Astrocyte of the spinal cord (primary cell): ENCODE measurements at places on chromosomes 7 and 10.
A peak's percentile ranks its signal among the peaks of the same experiment; 100 is the strongest.

DNA sequence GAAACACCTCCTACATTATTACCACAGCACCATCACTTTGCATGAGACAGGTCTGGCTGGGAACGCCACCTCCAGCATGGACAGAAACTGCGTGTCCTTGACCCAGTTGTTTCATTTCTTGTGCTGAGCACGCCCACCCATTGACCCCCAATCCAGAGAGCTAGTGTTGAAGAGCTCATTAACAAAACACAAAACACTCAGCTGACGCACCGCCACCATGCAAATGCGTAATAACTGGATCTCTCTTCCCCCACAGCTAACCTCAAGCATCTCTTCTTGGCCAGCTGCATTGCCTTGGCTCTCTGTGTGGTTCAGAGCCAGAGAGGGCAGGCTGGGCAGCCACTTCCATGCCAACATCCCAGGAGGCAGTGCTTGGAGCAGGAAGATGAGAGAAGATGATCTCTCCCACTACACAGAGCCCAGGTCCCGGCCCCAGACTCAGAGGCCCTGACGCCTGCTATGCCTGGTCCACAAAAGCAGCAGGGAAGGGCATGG is 173.5 kb downstream of the PLXNA4 start:
- DNase-seq = peak; percentile 92

GRCh38 chr10:95850791-95851190 is 57.0 kb upstream of the CC2D2B start:
- no peak for DNase-seq

DNA sequence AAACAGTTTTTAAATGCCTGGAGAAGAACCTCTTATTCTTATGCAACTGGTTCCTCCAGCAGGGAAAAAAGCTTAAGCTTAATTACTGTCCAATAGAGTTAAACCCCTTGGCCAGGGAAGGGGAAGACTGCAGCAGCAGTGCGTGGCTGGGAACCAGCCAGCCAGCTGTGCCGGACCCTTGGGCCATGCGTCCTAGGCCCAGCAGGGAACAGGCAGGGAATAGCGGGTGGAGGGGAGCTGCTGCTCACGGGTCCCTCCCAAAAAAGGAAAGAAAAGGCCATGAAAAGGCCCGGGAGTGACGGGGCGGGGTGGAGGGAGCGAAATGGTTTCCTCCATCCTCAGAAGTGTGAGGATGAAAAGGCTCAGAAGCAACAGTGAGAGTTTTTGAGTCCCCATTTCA is 35.2 kb upstream of the HECW1 start:
- DNase-seq = no peak

GRCh38 chr7:35792873-35793489 is 7.9 kb upstream of the SEPTIN7 start:
- peak; percentile 40 for DNase-seq

DNA sequence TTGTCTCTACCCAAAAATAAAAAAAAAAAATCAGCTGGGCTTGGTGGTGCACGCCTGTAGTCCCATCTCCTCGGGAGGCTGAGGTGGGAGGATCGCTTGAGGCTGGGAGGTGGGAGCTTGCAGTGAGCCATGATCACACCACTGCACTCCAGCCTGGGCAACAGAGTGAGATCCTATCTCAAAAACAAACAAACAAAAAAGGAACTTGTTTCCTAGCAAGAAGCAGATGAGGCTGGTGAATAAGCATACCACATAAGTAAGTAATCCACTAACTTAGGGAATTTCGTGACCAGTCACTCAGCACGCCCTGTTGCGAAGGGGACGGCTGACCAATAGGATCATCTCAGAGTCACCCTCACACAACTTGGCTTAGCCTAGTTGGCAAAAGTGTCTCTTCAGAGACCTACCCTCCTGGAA is 64.6 kb downstream of the CUX1 start:
- DNase-seq = peak; percentile 91

DNA sequence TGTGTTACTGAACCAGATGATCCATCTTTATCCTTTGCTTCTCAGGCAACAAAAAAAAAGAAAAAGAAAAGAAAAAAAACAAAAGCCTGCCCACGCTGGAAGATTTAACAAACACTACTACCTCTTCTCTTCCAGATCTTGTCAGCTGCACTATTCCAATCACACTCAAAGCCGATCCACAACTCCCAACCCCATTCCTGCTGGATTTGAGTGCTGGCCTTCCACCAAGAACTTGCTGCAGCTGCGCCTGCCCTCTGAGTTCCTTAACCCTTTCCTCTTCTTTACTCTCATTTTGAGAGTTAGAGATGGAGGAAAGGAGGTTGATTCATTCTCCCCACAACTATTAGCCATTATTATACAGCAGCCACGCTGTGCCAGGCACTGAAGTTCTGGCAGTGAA is 16.0 kb upstream of the ITGA8 start:
- no peak for DNase-seq

DNA sequence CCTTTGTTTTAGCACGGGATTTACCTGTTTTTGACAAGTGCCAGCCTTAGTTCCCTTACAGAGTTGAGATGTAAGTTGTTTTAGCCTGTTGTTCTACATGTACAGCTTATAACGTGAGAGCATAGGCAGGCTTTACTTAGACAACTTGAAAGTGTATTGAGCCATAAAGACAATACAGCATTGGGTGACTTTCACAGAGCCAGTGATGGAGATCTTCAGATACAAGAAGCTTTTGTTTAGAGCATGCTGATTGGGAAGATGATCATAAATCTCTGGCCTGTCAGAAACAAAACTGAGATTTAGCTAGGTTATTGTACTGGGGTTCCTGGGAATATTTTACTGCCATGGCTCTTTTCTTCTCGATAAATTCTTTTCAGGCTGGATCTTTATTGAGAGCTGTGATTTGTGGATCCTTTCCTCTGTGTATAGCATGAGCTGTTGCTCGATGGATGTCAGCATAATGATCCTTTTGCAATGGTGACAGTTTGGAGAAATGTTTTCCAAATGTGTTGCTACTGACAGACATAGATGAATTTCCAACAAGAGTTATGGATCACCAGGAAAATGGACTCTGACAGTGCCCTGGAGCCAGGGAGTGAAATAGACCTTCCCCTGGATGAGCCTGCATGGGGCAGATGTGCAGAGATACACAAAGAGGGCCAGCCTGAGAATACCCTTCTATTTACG is 30.2 kb downstream of the LHFPL3 start:
- no peak for DNase-seq

DNA sequence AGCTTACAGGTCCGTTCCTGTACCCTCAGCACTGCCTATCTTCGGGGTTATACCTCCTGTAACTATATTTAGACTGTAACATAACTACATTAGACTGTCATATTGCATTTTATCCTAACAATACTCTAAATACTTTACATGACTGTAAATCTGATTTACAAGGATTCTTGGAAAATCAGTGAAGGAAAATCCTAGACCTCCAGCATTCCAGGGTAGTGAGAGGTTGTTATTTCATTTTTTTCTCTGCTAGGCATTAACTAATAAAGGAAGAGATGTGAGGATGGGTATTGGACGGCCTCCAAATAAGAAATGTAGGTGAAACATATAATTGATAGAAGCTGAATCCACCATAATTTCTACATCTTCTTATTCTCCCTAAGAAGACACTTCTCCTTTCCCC is 569.4 kb downstream of the CALN1 start:
- DNase-seq = no peak

- DNase-seq = no peak
These were observed 163.7 kb upstream of the AHR start for GRCh38 chr7:17134786-17135185.

GRCh38 chr7:100676501-100677306 is 3.2 kb downstream of the GNB2 start:
- DNase-seq = no peak

GRCh38 chr10:48215486-48216203 is 58.9 kb downstream of the FRMPD2 start:
- peak; percentile 31 for DNase-seq

DNA sequence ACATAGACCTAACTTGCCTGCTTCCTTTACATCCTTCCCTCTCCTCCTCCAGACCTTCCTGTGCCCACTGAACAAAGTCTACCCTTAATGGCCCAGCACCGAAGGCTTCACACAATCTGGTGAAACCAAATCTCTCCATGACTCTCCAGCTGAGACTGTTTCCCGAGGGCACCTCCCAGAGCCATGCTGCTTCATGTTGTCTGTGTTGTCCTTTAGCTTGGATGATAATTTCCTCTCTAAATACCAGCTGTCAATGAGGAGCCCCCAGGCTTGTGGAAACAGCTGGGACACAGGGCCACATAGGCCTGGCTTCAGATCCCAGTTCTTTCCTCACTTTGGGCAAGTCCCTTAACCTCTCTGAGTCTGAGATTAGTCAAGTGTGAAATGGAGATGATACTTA is 54.3 kb downstream of the DLD start:
- DNase-seq = no peak

DNA sequence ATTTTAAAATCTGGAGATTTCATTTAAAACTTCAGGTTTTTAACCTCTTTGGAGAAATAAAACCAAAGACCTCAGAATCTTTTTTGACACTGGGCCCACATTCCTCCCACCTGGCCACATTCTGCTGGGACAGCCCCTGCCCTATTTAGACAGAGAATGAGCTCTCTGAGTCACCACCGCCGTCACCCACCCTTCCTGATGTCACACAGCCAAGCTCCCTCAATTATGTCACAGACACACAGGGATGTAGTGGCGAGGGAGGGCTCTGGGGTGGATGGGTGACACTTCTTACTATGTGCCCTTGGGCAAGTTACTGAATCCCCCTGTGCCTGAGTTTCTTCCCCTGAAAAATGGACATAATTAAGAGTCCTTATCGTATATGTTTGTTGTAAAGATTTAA is 162.6 kb downstream of the RAB11FIP2 start:
- no peak for DNase-seq

- DNase-seq = peak; percentile 82
These were observed 92.9 kb downstream of the CPED1 start for GRCh38 chr7:121081327-121081936.

DNA sequence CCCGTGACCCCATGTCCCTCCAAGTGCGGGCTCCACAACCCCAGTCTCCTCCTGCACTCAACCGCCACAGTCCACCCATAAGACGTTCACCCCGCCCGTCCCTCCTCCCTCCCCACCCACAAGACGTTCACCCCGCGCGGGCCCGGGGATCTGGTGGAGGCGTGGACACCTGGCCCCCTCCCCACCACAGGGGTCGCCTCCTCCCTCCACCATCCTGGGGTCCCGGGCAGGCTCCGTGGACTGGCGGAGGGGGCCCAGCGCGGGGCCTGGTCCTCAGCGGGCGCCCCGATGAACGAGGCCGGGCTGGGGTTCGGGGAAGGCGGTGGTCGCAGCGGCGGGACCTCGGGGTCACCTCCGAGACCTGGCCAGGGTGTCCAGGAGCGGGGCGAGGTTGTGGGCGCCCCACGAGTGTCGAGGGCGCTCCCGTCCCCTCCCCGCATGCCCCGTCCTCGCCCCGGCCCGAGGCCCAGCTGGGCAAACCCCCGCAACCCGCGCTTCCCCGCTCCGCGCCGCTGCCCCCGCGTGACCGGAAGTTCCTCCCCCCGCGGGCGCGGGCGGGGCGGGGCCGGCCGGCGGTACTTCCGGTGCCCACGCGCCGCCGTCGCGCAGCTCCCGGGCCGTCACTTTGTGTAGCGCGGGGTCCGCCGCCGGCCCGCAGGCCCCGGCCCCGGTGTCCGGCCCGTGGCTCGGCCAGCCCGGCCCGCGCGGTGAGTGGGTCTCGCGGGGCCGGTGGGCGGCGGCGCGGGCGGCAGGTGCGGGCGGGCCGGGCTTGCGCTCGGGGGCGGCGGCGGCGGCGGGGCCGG is at the start of gene ZNF316:
Gene ZNF316, plus strand, starts transcription at position 578 of the 803 bp plus-strand sequence. CDS start 5,092 bp downstream, outside the sequence.
- DNase-seq = no peak

DNA sequence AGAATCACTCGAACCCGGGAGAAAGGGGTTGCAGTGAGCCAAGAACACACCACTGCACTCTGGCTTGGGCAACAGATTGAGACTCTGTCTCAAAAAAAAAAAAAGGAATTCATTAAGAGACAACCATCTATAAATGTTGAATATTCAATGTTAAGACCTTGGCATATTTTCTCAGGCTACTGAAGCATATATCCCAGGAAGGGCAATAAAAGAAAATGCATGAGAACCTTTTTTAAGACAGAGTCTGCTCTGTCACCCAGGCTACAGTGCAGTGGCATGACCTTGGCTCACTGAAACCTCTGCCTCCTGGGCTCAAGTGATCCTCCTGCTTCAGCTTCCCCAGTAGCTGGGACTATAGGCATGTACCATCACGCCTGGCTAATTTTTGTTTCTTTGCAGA is 165.0 kb downstream of the JMJD1C start:
- DNase-seq = no peak

DNA sequence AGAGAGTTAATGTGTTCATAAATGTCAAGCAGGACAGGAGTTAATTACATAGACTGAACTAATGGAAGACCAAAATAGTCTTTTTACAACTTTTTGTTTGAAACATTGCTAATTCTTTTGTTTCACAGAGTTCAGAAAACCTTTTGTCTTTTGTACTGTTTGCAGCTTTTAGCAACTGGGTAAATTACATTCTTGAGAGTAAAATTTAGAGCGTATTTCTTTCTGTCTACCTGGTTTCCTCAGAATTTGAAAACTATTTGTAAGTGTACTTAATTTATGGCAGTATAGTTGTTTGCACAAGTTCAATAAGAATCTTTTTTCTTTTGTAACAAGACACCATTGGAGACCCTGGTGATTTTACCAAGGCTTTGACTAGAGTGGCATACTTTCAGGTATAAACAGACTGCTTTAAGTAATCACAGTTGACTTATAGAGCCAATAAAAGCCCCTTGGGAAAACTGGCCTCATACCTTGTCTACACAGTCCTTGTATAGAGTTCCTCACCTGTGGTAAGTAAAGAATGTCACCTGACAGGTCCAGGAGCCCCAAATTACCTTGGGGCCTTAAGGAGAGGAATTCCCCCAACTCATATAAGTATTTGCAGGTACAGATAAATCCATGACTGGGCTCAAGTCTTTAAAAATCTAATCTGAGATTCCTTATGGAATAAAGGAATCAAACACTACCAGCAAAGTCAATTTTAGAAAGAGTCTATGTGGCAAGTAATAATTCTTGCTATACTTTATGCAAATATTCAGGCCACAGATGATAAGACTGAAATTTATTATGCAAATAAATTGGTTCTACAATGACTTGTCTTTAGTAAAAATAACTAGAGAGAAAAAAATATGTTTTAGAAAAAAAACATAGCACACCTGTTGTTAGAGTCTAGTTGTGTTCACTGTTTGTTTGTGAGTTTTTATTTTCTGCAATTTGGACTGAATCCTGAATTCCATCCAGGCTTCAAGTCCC is 23.6 kb upstream of the CREB3L2 start:
- no peak for DNase-seq

- DNase-seq = peak; percentile 22
These were observed 189.9 kb downstream of the ZEB1 start for GRCh38 chr10:31508882-31509281.

DNA sequence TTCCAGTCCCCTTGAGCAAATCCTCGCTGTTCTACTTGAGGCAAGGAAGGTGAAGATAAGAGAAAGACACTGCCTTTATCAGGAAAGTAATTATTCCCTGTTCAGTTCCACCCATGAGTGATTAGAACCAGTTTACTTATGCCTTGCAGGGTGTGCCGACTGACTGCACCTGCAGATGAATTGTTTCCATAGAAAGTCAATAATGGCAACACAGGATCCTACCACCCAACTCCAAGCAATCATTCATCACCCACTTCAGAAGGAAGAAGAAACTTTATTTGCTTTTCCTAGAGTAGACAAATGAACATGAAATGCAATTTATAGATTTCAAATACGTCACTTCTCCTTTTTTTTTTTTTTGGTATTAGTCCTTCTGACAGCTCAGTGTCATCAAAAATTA is 383.9 kb downstream of the SORCS1 start:
- DNase-seq = no peak
